Nucleus accumbens (tissue), 56 donors: ENCODE measurements at places on chromosomes 12 and 14.

DNA sequence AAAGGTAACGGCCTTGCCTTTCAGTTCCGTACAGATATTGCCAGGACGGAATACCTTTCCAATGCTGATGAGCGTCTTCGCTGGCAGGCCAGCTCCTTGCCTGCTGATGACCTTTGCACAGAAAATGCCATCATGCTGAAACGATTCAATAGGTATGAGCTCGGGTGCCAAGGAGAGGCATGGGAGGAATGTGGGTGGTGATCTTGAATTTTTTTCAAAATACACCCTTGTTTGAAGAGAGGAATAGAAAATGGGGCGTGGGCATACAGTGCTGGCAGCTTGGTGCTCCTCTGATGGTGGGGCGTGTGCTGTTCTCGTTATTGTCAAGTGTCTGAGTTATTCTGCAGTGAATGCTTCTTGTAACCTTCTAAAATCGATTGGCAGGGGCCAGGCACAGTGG is 52.5 kb downstream of the HSP90AA1 start:
- DNase-seq, result no peak

- no peak for DNase-seq
Observed at GRCh38 chr12:124608450-124608870, 41.0 kb upstream of the NCOR2 start.

- no peak for DNase-seq
Observed at GRCh38 chr14:90409209-90409730, 12.4 kb downstream of the CALM1 start.

DNA sequence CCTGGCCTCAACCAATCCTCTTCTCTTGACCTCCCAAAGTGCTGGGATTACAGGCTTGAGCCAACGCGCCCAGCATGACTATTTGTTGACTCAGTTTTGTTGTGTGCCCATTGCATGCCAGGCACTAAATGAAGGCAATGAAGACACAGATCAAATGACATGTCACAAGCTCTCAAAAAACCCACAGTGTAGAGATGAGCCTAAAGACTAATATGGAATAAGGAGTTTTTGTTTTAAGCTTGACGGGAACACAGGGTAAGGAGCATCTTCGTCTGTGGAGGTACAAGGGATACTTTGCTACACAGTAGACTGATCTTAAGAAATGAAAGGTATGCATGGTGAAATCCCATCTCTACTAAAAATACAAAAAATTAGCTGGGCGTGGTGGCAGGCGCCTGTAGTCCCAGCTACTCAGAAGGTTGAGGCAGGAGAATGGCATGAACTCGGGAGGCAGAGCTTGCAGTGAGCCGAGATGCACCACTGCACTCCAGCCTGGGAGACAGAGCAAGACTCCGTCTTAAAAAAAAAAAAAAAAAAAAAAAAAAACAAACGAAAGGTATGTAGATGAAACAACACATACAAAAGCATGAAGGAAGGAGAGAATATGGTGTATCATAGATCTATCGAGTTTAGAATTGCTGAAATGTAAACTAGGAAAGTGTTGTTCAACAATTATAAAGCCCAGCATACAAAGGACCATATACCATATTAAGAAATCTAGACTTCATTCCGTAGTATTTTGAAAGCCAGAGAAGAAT is 122.1 kb upstream of the PTPRB start:
- DNase-seq, result no peak

DNA sequence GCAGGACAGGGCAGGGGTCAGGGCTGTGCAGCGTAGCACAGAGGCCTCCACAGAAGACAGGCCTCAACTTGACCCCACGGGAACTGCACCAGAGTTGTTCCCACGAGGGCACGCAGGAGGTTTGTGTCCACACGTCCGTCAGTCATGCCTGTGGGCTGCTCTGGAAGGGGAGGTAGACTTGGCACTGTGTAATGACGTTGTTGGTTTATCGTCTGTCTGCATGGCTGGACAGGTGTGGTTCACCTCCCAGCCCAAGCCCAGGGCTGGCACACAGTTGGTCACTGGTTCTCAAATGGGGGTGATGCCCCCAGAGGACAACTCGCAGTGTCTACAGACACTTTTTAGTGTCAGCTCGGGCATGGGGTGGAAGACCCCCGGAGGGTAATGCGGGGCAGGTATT is 45.8 kb downstream of the CCNK start:
- no peak for DNase-seq

DNA sequence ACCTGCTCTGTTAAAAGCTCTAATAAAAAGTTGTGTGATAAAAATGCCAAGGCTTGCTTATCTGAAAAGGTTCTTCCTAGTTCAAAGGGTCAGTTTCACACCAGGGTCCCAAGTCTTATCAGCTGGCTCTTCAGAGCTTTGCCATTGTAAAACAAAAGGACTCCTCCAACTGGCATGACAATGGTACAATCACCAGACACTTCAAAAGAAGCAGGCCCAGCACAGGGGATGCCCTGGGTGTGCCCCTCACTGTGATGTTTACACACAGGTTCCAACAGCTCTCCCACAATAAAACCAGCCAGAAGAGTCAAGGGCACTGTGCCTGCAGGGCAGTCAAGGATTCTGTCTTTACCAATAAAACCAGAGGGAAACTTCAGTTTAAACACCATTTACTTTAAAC is 78.7 kb downstream of the PRICKLE1 start:
- DNase-seq, result no peak

- no peak for DNase-seq
Observed at GRCh38 chr12:54393743-54394142, 9.2 kb upstream of the ZNF385A start.

GRCh38 chr14:85528897-85529631 is 880 bp upstream of the FLRT2 start:
- no peak for DNase-seq

DNA sequence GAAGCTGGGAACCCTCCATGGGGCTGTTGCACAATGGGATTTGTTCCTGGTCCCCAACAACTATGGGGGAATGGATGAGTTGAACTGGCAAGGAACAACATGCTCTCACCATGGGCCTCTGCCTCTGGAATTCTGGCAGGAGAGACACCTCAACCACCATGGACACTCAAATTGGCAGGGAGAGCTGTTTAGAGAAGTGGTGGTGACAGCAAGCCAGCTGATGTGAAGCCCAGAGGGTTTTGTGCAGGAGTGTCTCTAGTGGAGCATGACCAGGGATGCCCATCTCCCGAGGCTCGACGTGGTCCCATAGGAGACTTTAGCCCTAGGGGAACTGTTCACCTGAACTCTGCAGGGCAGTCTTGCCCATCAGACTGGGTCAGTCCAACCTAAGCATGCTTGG is 345.2 kb upstream of the CCDC196 start:
- DNase-seq, result no peak

- DNase-seq, result no peak
Observed at GRCh38 chr14:42499137-42499536, 892.5 kb downstream of the LRFN5 start.

DNA sequence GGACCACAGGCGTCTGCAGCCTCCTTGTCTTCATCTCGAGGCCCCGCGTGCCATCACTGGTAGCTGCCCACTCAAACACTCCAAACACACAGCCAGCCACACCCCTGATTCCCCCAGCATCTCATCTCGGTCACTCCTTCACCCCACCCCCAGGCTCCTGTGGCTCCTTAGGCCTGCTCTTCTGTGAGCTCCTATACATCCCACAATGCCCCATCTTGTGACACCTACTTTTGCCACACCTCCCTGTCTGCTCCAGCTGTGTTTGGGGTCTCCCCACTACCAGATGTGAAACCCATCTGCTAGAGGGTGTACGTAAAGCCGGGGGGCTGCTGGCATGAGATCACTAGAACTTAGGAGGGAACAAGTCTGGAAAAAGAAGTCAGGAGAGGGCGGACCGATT is 4.1 kb downstream of the AKT1 start:
- DNase-seq, result no peak

- no peak for DNase-seq
Observed at GRCh38 chr12:1863823-1864222, 43.5 kb downstream of the LRTM2 start.

GRCh38 chr12:105876396-105876927 is 262.3 kb downstream of the NUAK1 start:
- no peak for DNase-seq

- DNase-seq, result no peak
Observed at GRCh38 chr12:27572486-27573255, 48.7 kb downstream of the PPFIBP1 start.

DNA sequence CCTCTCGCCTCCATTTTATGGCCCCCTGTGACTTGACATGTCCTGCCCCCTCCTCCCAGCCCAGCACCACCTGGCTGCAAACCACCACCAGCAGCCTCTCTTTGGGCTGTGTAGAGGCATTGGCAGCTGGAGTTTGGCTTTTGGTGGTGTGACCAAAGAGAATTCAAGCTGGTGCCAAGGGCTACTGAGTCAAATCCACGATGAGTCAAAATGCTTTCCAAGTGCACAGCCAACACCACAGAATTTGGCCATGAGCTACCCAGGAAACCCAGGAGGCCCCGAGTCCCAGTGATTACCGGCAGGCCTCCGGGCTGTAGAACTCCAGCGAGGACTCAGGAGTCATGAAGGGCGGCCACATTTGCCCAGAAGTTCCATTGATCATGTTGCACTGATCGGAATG is 53.8 kb downstream of the SCARB1 start:
- DNase-seq, result no peak

DNA sequence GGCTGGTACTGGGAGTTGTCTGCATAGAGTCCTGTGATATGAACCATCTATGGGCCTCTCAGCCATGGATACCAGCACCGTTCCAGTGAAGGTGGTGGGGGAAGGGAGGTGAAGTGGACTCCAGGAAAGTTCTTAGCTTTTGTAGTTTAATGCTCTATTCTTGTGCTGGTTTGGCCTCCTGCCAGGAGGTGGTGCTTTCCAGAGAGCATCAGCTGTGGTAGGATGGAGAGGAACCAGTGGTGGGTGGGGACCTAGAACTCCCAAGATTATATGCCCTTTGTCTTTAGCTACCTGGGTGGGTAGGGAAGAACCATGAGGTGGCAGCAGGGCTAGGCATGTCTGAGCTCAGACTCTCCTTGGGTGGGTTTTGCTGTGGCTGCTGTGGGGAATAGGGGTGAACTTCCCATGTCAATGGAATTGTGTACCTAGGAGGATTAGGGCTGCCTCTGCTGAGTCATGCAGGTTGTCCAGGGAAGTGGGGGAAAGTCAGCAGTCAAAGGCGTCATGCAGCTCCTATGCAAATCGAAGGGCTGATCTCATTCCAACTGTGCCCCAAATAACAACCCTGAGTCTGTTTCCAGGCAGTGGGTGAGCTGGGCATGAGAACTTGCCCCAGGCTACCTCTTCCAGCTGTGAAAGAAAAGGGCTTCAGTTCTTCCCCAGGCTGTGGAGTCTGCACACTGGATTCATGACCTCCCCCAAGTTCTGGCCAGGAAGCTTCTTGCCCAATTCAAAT is 14.2 kb downstream of the GZMH start:
- DNase-seq, result no peak

- DNase-seq, result no peak
Observed at GRCh38 chr12:109944561-109945359, 44.7 kb downstream of the TCHP start.

- no peak for DNase-seq
Observed at GRCh38 chr12:1117970-1118563, 127.0 kb downstream of the ERC1 start.

- no peak for DNase-seq
Observed at GRCh38 chr12:25194214-25194613, 746 bp downstream of the DNAI7 start.

DNA sequence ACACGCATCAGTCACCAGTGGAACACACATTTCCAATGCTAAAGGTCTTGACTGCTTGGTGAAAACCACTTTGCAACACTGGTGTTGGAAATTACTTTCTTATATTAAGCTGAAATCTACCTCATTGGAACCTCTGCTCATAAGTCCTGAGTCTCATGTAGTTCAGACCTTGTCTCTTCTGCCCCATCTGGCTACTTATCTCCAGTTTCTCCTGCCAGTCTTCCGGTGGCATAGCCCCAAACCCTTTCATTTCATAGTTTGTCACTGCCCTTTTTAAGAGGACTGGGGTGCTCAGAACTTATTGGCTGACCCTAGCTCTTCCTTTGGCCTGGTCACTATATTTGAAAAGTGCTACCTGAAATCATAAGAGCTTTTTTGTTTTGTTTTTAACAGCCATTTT is 43.7 kb downstream of the HELB start:
- DNase-seq, result no peak

DNA sequence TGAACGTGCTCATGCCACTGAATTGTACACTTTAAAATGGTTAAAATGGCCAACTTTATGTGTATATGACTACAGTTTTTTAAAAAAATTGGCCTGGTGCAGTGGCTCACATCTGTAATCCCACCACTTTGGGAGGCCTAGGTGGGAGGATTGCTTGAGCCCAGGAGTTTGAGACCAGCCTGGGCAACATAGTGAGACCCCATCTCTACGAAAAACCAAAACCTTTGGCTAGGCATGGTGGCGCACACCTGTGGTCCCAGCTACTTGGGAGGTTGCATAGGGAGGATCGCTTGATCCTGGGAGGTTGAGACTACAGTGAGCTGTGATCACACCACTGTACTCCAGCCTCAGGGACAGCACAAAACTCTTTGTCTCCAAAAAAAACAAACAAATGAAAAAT is 5.3 kb downstream of the BRI3BP start:
- no peak for DNase-seq

- DNase-seq, result no peak
Observed at GRCh38 chr14:75375983-75376382, 51.8 kb upstream of the JDP2 start.

GRCh38 chr12:107967170-107967569 is 161.9 kb upstream of the WSCD2 start:
- no peak for DNase-seq

GRCh38 chr14:73610687-73611086 is 1.6 kb upstream of the ACOT6 start:
- no peak for DNase-seq

GRCh38 chr12:13258197-13258596 is 61.7 kb downstream of the EMP1 start:
- DNase-seq, result no peak

- no peak for DNase-seq
Observed at GRCh38 chr12:108861878-108862587, 4.7 kb upstream of the SSH1 start.

DNA sequence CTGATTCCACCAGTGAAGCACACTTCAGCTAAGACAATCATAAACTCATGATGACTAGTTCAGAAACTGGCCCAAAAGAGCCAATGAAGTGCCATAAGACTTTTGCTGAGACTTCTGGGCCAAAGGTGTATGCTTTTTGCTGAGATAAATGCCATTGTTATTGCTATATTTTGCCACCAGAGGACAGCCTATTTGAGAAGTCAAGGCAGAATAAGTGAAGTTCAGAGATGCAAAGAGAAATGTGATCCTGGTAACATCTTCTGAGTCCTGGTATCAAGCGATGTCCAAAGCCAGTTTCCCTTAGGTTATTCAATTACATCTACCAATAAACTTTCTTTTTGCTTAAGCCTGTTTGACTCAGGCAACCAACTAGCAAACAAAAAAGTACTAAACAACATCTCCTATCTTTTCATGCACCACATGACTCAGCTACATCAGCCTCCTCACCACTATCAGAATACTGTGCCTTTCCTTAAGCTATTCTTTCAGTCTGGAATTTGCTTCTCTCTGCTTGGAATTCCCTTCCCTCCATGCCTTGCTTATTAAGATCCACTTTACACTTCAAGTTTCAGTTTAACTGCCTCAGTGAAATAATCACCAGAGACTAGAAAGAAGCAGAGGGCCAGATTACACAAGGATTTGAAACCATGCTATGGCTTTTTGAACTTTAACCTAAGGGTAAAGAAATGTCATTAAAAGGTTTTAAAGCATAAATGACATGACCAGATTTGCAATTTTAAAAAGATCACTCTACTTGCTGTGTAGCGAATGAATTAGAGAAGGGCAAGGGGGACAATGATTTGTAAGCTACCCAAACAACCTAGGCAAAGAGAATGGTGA is 14.0 kb downstream of the CRY1 start:
- DNase-seq, result no peak

- no peak for DNase-seq
Observed at GRCh38 chr12:105658389-105658788, 327.9 kb downstream of the C12orf75 start.

GRCh38 chr12:1080520-1081223 is 89.6 kb downstream of the ERC1 start:
- no peak for DNase-seq
